ENCODE measurements at places on chromosomes 3 and 15. TPM values are rescaled to one million over a fixed set of nuclear protein-coding genes. Genes with fewer than 3 reads are reported as not detected.

The CEMIP gene
- 687 TPM for total RNA-seq

The SPINK8 gene
- total RNA-seq: not detected

The LMAN1L gene
- total RNA-seq: under 0.01 TPM

The AMIGO3 gene
- total RNA-seq: 0.29 TPM

The BTLA gene
- 0.36 TPM for total RNA-seq
